ENCODE measurements at places on chromosomes 16 and 17. TPM values are rescaled to one million over a fixed set of nuclear protein-coding genes. Genes with fewer than 3 reads are reported as not detected.
A peak's percentile ranks its signal among the peaks of the same experiment; 100 is the strongest.

DNA sequence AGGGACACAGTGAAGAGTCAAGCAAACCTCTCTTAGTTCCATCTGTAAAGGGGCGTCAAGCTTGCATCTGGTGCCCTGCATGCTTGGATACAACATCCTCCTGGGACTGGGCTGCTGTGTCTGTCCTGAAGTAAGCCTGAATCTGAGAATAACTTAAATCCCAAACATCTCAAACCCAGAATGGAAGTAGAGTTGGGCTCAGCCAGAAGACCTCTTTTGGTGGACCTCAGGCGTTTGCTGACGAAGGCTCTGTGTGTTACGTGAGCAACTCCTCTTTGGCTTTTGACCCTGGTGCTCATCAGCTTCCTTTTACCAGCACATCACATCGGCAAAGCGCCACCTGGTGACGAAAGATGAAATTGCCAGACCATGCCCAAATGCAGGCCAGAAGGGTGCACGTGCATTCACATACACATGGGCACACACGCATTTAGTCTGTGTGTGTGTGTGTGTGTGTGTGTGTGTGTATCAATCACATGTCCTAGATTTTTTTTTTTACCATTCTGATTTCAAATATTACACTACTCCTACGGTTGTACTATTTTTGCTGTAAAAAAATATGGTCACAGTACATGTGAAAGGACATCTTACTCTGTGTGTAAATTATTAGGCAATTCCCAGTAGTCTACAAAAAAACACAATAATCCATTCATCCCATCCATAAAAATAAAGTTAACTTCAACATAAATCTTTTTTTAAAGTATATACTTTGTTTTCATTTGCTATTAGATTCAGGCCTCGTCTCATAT is 41.1 kb upstream of the FOXJ1 start:
- no peak for DNase-seq
- H3K36me3 ChIP-seq: no peaks in the 10 kb centered on the region
- peaks cover 15% of the 10 kb centered on the region for H3K4me1 ChIP-seq
- H3K27me3 ChIP-seq: no peaks in the 10 kb centered on the region
- no peak overlapping the region for H3K4me3 ChIP-seq
- H3K27ac ChIP-seq: no peak overlapping the region

DNA sequence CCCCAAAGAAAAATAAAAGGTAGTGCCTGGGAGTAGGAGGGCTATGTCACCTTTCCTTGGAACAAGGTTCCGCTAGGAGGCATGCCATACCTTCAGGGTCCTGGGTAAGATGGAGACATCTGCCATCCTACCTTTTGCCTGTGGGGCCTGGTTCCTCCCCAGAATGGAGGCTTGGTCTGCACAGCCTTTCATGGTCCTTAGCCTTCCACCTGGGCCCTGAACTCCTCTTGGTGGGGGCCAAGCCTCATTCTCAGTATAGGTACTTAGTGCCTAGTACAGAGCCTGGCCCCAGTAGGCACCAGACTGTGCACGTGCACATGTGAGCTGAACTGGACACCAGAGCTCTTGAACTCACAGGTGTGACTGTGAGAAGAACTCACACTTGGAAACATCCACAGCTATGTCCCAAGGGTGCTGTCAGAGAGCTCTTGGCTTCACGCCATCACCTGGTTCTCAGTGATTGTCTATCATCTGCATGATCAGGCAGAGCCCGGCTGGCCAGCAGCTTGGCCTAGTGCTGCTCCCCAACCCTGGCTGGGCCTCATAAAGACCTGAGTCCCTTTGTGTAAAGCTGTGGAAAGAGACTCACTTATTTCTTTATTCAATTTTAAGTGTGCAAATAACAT is 143.2 kb downstream of the SOCS1 start:
- no peak overlapping the region for H3K4me3 ChIP-seq
- H3K27me3 ChIP-seq: no peaks in the 10 kb centered on the region
- peaks cover 14% of the 10 kb centered on the region for H3K4me1 ChIP-seq
- no peaks in the 10 kb centered on the region for H3K36me3 ChIP-seq

DNA sequence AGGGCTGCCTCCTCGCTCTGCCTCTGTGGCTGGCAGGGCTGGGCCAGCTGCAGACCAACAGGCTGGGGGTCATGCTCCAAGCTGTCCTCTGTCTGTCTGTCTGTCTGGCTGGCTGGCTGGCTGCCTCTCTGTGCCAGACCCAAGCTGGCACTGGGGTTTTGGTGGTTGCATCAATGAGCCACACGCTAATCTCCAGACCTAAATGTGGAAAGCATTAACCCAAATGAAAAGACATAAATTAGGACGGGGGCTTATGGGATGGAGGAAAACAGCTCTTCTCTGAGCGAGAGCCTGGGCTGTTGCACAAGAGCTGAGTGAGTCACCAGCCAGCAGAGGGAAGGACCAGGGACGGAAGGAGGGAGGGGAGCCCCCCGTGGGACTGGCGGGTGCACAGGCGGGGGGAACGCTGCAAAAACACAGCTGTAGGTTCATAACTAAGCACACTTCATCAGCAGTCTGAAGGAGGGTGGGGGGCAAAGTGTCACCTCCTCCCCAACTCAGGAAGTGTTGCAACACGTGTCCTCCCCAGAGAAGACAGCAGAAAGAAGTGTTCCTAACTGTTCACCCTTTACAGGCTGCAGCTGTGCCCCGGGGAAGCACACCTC is 83.4 kb downstream of the GAS7 start:
- DNase-seq: peak; percentile 85
- peaks cover 40% of the 10 kb centered on the region for H3K4me1 ChIP-seq
- H3K27me3 ChIP-seq: no peaks in the 10 kb centered on the region
- no peaks in the 10 kb centered on the region for H3K36me3 ChIP-seq
- H3K4me3 ChIP-seq: peak overlapping the region; percentile 17
- peak overlapping the region; percentile 83 for H3K27ac ChIP-seq

Gene PNMT
- 15.5 TPM for total RNA-seq

DNA sequence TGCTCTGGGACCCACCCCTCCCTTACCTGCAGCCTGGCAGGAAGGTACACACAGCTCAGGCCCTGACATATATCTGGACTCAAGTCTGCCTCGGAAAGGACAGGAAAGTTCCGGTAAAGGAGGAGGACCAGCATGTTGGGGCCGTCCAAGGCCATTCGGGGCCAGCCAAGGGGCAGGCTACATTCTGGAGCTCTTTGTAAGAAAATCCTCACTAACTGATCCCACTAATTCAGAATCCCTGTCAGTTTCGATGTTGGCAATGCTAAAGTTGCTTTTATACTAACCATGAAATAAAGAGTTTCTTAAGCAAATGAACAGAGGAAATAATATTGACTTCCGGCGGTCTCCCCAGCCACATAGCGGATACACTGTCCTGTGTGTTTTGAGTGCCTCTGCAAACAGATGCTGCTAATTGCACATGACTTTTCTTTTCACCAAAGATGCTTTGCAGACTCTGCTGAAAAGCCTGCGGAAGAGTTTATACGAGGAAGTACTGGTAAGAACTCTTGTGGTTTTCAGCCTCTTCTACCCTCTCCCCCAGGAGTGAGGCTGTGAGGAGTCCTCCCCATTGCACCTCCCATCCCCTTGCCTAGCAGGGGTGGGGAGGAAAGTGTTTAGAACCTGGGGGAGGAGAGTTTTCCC is 54.8 kb downstream of the PLXDC1 start:
- H3K27ac ChIP-seq: peak overlapping the region; percentile 65
- no peaks in the 10 kb centered on the region for H3K27me3 ChIP-seq
- no peak for DNase-seq
- no peak overlapping the region for H3K4me3 ChIP-seq

- H3K27ac ChIP-seq: no peak overlapping the region
- no peaks in the 10 kb centered on the region for H3K36me3 ChIP-seq
- no peak for DNase-seq
- no peak overlapping the region for H3K4me3 ChIP-seq
- H3K4me1 ChIP-seq: peaks cover 12% of the 10 kb centered on the region
These were observed 20.1 kb downstream of the PMP22 start for GRCh38 chr17:15245054-15245453.

GRCh38 chr17:75970011-75970523 is 8.9 kb downstream of the ACOX1 start:
- H3K27ac ChIP-seq: peak overlapping the region; percentile 77
- no peak for DNase-seq
- H3K4me3 ChIP-seq: no peak overlapping the region
- no peaks in the 10 kb centered on the region for H3K27me3 ChIP-seq

DNA sequence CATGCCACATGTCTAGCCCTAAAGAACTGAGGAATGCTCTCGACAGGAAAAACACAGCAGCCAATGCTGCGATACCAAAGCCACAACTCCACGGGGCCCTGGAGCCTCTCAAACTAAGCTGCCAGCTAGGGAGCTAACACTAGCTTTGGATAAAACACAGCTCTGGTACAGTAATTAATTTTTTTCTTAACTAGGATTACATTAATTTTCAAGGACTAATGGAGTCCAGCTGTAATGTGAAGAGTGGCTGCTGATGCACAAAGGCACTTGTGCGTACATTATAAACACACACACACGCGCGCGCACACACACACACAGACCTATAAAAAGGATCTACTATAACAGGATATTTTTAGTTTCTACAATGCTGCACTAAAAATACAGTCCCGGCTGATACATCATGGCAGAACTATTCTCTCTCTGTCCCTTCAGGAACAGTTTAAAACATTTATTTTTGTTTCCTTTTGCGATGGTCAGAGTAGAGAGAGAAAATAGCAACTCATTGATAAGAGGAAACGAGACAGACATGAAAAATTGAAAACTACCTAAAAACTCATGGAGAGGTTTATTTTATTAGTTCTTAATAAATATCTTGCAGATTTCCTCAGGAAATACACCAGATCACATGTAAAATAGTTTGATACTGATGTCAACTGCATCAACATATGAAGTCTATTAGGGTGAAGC is 88.5 kb downstream of the SMG6 start:
- no peaks in the 10 kb centered on the region for H3K27me3 ChIP-seq
- no peak for DNase-seq
- H3K36me3 ChIP-seq: no peaks in the 10 kb centered on the region
- H3K4me1 ChIP-seq: peaks cover 37% of the 10 kb centered on the region
- H3K4me3 ChIP-seq: peak overlapping the region; percentile 23

Gene SLX1B
- 9.6 TPM for total RNA-seq

GRCh38 chr16:47886631-47887415 is 269.0 kb downstream of the ABCC12 start:
- H3K36me3 ChIP-seq: no peaks in the 10 kb centered on the region
- H3K4me3 ChIP-seq: no peak overlapping the region
- H3K4me1 ChIP-seq: no peaks in the 10 kb centered on the region
- H3K27ac ChIP-seq: no peak overlapping the region
- H3K27me3 ChIP-seq: no peaks in the 10 kb centered on the region

DNA sequence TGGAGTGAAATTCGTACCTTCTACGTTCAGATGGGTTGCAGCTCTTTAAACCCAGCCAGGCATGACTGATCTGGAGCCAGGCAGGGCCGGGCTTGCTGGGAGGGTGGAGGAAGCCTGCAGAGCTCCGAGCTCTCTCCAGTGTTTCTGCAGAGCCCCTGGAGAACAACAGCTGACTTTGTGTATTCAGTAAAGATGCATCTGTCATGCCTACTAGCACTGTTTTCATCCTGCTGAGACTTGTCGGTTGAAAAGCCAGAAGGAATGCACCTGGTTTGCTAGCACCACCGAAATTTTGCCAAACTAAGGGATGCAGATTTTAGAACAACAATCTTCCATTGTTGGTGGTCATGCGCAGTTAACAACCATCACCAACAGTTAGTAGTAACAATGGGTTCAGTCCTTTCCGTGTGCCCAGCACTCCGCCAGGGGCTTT is 22.4 kb upstream of the SCNN1B start:
- DNase-seq: no peak
- no peaks in the 10 kb centered on the region for H3K27me3 ChIP-seq
- no peaks in the 10 kb centered on the region for H3K36me3 ChIP-seq
- no peaks in the 10 kb centered on the region for H3K4me1 ChIP-seq
- no peak overlapping the region for H3K27ac ChIP-seq
- H3K4me3 ChIP-seq: no peak overlapping the region

Gene GAS7
- total RNA-seq: 44.4 TPM

Gene NPIPB2
- total RNA-seq: 37.3 TPM

DNA sequence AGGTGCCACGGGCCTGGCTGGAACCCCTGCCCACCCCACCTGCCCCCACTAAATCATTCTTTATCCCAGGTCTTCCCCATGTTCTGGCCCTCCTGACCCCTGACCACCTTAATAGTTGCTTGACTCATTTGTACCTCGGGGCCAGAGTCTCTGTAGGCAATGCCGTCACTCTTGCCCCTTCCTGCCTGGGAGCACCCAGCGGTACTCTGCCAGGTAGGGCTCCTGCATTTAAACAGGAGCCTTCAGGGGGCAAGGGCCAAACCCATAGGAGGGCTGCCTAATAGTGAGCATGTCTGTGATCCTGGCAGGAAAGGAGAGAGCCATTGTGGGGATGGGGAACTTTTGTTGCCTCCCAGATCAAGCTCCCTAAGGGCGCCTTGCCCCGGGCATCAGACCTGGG is 8.8 kb upstream of the ITGA3 start:
- H3K27ac ChIP-seq: peak overlapping the region; percentile 76
- H3K4me3 ChIP-seq: no peak overlapping the region
- no peaks in the 10 kb centered on the region for H3K36me3 ChIP-seq
- no peaks in the 10 kb centered on the region for H3K27me3 ChIP-seq

Gene ABCA9
- 46.1 TPM for total RNA-seq

DNA sequence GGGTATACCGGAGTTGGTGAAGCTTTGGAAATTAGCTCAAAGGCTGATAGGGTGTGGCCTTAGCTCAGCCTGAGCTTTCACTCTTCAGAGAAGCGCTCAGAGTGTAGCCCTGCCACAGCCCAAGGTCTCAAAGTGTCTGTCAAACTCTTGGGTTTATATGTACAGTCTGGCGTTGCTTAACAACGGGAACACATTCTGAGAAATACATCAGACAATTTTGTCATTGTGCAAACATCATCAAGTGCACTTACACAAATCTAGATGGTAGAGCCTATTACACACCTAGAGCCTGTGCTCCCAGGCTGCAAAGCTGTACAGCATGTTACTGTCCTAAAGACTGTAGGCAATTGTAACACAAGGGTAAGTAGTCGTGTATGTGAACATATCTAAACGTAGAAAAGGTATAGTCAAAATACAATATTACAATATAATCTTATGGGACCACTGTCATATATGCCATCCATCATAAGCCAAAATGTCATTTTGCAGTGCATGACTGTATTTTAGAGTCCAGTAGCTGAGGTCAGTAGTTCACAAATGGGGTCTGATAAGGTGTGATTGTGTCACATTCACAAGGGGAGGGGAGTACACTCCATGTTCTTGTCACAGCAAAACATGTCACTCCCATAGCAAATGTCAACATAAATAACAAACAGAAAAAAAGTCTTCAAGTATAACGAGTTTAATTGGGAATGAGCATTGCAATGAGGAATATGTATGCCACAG is 20.6 kb downstream of the CHAD start:
- peaks cover 62% of the 10 kb centered on the region for H3K4me1 ChIP-seq
- peak; percentile 80 for DNase-seq

DNA sequence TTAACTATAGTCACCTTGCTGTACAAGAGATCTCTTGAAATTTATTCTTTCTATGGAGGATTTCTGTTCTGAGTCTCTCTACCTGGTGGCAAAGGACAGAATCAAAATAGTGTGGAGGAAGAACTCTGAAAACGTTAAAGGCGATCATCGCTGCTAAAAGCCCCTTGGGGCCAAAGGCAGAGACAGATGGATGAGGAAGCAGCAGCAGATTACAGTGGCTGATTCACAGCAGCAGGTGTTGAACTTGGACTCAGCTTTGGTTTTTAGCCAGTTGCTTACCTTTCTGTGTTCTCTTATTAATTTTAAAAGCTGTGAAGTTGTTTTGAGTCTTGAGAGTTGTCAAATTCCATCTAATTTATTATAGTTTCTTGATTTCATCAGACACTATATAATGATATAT is 956.1 kb upstream of the GOT2 start:
- H3K4me1 ChIP-seq: no peaks in the 10 kb centered on the region
- no peak overlapping the region for H3K4me3 ChIP-seq
- H3K27me3 ChIP-seq: no peaks in the 10 kb centered on the region
- H3K36me3 ChIP-seq: no peaks in the 10 kb centered on the region

GRCh38 chr17:80270836-80271235 is 10.2 kb downstream of the RNF213 start:
- DNase-seq: no peak
- peaks cover 7% of the 10 kb centered on the region for H3K4me1 ChIP-seq
- peaks cover 58% of the 10 kb centered on the region for H3K36me3 ChIP-seq
